ENCODE measurements at places on chromosomes 2 and 18. TPM values are rescaled to one million over a fixed set of nuclear protein-coding genes. Genes with fewer than 3 reads are reported as not detected.

DNA sequence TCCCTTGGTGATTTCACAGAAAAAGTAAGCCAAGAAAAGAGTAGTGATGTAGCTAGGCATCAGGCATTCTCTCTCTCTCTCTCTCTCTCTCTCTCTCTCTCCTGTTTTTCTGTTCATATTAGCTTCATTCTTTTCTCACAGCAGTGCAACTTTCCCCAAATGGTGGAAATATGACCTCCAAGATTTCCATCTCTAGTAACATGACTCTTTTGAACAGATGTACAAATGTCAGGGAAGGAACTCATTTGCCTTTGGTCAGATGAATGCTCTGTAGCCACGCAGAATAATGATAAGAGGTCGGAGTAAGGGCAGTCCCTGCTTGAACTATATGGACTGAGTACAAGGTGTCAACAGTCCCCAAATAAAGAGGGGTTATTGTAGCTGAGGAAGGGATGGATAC lies 316.2 kb downstream of the GALNT13 start:
- no peak for DNase-seq

Gene PTPRM
- 108 TPM for polyA plus RNA-seq

Gene SNED1
- polyA plus RNA-seq = 7.4 TPM

DNA sequence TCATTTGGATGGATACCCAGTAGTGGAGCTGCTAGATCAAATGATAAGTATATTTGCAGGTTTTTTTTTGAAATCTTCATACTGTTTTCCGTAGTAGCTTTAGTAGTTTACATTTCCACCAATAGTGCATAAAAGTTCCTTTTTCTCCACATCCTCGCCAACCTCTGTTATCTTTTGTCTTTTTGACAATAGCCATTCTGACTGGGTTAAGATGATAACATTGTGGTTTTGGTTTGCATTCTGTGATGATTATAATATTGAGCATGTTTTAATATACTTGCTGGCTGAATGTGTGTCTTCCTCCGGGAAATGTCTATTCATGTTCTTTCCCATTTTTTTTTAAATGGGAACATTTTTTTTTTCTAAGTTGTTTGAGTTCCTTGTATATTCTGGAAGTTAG lies 260.0 kb downstream of the GULP1 start:
- no peak for DNase-seq

GRCh38 chr2:196660244-196660643 lies 20.7 kb downstream of the CCDC150 start:
- DNase-seq = no peak

Gene WDFY1
- 61.3 TPM for polyA plus RNA-seq

All from left renal cortex interstitium (tissue), 4 donors.